Fibroblast of skin of back (primary cell): ENCODE measurements at places on chromosomes 1 and 21.

DNA sequence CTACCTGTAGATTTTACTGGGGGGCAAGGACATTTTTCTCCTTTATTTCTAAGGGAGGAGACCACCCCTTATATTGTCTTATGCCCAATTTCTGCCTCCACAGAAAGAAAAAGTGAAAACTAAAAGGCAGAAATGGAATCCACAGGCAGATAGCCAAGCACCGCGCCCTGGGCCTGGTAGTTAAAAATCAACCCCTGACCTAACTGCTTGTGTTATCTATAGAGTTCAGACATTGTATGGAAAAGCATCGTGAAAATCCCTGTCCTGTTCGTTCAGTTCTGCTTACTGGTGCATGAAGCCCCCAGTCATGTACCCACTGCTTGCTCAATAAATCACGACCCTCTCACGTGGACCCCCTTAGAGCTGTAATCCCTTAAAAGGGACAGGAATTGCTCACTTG is 33.7 kb upstream of the IL6R start:
- DNase-seq: no peak

DNA sequence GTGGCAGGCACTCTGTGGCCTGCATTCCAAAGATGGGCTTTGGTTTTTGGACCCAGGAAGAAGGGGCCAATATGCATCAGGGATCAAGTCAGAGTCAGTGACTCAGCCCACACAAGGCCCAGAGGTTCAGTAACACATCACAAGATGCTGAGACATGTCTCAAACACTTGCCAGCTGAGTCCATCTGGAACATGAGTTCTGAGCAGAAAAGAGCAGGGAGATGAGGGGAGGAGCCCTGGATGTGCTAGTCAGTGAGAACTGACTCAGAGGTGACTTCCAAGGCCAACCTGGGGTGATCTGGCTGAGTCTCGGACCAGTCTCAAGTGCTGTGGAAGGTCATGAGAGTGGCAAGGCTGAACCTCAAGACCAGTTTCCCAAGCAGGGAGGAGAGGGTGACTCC is 150.1 kb downstream of the CDC7 start:
- peak; percentile 97 for DNase-seq

GRCh38 chr1:247247568-247247967 is 8.3 kb upstream of the VN1R5 start:
- DNase-seq: no peak

DNA sequence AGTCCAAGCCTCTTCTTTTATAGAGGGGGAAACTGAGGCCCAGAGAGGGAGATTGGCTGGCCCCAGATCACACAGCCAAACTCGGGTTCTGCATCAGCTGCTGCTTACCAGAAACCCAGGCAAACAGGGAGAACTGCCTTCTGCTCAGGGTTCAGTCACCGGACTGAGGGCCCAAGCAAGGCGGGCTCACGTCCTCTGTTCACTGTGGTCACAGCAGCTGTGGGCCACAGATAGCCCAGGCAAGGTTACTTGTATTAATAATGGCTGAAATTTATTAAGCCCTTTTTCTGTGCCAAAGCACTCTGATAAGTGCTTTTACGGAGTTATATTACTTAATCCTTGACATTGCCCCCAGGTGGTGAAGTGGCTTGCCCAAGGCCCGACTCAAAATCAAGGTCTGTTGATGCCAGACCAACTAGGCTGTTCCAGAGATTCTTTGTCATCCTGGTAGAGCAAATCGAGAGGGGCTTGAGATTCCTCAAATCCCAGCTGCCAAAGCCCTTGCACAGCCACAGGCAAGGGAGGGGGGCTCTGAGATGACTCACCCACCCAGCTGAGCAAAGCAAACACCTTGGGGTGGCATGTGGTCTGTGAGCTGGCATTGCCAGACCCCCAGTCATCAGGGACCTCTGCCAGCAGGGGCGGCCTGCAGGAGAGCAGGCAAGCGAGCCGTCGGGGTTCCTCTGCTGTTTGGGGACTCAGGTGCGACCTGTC is 36.5 kb downstream of the EPHB2 start:
- DNase-seq: peak; percentile 94

- no peak for DNase-seq
These were observed 1.9 kb downstream of the BTBD19 start for GRCh38 chr1:44810101-44810761.

DNA sequence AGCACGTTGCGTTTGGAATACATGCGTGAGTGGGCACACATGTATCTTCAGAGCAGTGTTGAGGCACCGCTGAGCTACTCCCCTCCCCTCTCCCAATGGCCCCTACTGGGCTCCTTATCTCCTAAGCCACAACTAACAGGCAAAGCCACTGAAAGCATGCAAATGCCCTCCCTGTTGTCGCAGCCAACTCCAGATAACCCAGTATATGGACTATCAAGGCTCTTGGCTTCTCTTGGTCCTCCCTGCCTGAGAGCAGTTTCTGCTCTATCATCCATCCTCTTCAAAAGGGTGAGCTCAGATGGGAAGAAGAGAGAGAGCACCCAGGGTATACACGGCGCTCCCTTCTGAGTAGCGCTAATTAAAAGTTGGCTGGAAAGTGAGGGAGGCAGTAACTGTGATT is 58.5 kb upstream of the CNTN2 start:
- DNase-seq: no peak

GRCh38 chr1:185284116-185284515 is 32.9 kb downstream of the IVNS1ABP start:
- DNase-seq: no peak

GRCh38 chr1:36883315-36883949 is 150.9 kb downstream of the GRIK3 start:
- no peak for DNase-seq

DNA sequence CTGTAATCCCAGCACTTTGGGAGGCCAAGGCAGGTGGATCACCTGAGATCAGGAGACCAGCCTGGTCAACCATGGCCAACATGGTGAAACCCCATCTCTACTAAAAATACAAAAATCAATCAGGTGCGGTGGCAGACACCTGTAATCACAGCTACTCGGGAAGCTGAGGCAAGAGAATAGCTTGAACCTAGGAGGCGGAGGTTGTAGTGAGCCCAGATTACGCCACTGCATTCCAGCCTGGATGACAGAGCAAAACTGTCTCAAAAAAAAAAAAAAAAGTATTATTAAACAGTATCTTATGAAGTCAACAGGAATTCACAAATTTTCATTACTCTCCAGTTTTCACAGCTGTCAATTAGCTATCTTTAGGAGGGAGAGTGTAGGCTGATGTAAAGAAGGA is 3.8 kb downstream of the ACBD6 start:
- no peak for DNase-seq

DNA sequence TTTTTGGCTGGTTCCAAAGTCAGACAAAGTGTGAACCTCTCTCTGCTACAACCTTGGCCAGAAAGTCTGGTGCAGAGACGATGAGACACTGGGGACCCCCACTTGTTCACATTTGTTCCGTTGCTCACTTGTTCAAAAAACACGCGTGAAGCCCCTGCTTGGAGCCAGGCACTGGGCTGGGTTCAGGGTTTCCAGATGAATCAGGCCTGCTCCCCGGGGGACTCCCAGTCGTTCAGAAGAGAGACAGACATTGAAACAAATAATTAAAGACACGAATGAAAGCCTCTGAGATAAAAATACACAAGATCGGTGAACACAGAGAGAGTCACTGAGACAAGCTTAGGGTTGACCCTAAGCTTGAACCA is 101.5 kb upstream of the RUNX3 start:
- peak; percentile 46 for DNase-seq

DNA sequence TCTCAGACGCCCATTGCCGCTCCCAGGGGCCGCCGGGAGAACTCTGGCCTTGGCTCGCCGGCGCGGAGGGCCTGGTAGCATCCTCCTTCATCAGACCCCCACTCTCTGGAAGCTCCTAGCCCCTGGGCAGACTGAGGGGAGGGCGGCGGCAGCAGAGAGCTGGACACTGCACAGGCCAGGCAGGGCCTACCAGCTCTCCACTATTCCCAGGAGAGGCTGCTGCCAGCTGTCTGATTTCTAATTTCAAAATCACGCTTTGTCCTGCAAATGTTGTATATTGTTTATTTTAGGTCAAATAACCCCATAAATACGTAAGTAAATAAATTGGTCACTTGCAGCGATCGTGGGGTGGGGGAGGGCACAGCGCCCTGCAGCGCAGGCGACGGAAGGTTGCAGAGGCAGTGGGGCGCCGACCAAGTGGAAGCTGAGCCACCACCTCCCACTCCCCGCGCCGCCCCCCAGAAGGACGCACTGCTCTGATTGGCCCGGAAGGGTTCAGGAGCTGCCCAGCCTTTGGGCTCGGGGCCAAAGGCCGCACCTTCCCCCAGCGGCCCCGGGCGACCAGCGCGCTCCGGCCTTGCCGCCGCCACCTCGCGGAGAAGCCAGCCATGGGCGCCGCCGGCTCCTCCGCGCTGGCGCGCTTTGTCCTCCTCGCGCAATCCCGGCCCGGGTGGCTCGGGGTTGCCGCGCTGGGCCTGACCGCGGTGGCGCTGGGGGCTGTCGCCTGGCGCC is at the start of gene MTARC1:
MTARC1 (plus strand) TSS at position 577 of the 732 bp plus-strand sequence; CDS start at position 609, 32 bp downstream.
- DNase-seq: peak; percentile 45

GRCh38 chr1:52534928-52535764 is 17.7 kb downstream of the TUT4 start:
- peak; percentile 20 for DNase-seq

DNA sequence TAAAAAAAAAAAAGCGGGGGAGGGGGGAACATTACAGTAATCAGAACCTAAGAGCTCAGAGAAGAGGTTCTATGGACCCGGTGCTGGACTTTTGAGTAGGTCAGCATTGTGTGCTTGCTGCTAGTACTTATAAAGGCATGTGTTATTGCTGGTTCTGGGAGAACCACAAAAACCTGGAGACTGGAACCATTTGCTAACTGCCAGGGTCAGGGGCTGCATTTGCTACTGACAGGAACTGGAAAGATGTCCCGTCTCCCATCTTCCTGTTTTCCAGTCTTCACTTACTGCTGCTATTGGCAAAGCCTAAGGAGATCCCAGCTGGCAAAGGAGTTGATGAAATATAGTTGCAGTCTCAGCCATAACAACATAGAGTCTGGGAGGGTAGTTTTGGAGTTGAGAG is 4.3 kb downstream of the RNF2 start:
- no peak for DNase-seq

DNA sequence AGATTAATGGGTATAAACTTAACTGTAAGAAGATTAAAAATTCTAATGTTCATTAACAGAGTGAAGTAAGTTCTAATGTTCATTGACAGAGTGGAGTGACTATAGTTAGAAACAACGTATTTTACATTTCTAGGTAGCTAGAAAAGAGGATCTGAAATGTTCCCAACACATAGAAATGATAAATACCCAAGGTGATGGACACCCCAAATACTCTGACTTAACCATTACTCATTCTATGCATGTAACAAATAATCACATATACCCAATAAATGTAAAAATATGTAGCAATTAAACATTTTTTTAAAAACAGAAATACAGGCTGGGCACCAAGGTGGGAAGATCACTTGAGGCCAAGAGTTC is 62.1 kb downstream of the ABL2 start:
- DNase-seq: no peak

DNA sequence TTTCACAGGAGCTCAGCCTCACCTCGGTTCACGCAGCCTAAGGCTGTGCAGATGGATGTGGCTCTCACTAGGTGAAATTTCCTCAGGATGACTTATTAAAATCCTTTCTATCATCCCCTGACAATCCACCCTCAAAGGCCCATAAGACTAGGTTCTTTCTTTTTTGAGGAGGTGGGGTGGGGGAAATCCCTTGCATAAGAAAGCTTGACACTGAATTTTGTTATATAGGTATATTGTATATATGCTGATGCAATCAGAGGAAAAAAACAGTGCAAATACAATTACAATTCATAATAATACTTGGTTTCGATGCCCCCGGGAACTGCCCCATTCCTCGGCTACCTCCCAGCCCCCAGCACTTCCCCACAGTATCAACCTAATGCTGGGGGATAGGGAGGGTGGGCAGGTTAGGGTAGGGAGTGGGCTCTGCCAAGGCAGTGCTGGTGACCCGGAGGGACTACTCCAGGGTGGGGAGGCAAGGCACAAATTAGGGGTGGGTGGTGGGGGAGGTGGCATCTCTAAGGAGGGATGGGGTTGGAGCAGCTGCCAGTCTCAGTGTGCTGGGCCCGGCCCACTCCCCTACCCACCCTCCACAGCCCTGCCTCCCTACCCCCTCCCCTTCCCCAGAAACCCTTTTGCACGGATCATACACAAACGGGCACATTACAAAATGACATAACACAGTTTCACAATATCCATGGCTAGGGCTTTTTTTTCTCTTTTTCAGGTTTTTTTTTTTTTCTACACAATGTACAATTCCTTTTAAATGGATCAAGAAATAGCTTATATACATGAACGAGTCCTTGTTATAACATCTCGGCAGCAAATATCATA is 30.9 kb downstream of the SLC27A3 start:
- peak; percentile 11 for DNase-seq
